Fibroblast of mammary gland (primary cell): ENCODE measurements at places on chromosomes 11 and 22.

DNA sequence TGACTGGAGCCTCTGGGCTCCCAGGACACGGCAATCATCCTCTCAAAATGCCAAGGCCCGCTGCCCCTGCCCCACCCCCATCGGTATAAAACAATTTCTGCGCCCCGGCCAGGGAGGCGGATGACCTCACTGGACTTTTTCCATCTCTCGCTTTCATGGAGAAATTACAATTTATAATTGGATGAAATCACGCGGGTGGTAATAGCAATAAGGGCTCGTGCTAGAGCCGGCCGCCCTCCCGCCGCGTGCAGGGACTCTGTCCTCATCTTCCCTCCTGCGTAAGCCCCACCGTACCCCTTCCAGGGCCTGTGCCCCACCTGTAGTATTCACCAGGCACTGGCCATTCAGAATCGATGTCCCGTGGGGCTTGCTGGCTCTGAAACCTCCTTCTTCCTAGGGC lies 64.5 kb downstream of the MACROD1 start:
- peak; percentile 13 for DNase-seq

GRCh38 chr11:79471071-79471844 lies 30.4 kb upstream of the TENM4 start:
- no peak for DNase-seq

DNA sequence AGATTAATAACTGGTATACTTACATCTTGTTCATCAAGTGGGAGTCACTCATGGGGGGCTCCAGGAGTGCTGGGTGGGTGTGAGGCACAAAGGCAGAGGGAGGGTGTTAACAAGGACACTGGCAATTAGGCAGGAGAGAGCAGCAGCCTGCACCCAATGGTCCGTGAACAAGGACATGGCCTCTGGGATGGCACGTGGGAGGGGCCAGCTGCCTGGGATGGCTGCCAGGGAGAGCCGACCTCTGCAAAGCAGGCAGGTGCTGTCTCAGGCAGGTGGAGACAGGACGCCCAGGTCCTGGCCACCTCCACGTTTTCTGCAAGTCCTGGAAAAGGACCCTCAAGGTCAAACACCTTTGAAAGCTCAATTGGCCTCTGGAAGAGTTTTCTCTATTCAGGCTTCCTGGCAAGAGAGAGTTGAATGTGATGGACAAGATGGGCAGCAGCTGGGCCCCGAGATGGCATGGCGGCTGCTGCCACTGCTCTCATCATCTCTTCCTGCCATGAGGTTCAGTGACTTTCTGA lies 257.1 kb downstream of the BUD13 start:
- no peak for DNase-seq

DNA sequence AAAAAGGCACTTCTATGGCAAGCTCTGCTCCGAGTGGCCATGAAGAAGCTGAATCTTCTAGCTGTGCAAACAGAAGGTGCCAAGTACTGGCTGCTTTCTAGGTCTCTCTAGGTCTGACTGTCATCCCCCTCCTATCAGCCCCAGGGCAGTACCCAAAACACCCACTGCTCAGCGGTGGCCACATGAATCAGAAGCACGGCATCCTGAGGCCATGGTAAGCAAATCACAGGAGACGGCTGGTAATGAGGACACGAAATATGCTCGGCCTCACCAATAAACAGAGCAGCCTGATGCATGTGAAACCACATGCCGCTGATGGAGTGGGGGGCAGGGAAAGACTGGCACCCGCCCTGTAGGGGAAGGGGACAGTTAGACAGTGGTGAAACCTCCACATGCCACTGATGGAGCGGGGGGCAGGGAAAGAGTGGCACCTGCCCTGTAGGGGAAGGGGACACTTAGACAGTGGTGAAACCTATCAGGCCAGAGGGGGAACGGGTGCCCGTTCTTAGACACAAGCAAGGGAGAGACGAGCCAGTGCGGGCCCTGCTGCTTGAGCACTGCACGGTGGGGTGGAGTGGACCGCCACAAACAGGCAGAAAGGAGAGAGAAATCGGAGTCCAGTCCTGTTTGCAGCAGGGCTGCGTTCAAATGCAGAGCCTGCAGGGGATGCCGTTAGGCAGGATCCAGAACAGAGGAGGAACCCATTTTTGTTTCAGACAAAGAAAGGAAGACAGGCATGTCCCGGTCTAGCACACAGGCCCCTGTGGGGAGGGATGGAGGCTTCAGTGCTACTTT lies 29.9 kb upstream of the MOB2 start:
- no peak for DNase-seq

- peak; percentile 41 for DNase-seq
Observed at GRCh38 chr11:58923300-58923788, 15.9 kb upstream of the GLYATL1 start.

- DNase-seq: peak; percentile 77
Observed at GRCh38 chr22:42931421-42932196, 74.5 kb upstream of the ARFGAP3 start.

- DNase-seq: no peak
Observed at GRCh38 chr11:70262951-70263350, 7.5 kb upstream of the PPFIA1 start.

- DNase-seq: no peak
Observed at GRCh38 chr11:133824593-133824992, 20.7 kb downstream of the SPATA19 start.

- DNase-seq: no peak
Observed at GRCh38 chr11:119048644-119049043, 8.4 kb downstream of the HYOU1 start.

- DNase-seq: peak; percentile 88
Observed at GRCh38 chr11:63599211-63600122, 14.8 kb downstream of the PLAAT3 start.

DNA sequence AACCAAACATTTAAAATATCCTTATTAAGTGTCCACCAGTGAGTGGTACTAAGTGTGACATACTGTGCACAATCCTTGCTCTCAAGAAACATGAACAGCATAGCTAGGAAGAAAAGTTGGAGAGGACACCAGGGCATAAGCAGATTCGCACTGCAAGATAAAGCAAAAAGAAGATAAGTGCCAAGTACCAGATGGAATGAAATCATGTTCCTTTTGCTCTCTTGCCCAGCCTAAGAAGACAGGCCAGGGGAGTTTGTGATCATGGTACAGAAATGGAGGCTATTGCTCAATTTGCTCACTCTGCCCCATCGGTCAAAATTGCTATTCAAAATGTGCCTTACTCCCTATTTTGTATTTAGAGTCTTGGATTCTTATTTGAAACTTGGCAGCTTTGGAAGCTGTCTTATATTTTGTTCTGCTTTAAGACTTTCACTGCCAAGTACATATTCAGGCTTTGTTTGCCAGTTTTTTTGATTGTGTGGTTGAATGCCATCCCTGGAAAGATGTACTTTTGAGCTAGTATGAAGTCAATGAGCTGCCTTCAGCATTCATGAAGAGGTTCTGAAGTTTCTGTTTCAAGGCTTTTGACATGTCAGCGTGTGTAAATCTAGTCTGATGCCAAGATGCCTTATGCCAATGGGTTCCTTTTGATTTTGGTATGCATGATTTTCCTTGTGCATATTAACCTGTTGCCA lies 90.3 kb downstream of the PAX6 start:
- no peak for DNase-seq

GRCh38 chr22:49014227-49015201 lies 813.2 kb downstream of the BRD1 start:
- no peak for DNase-seq

GRCh38 chr11:130616573-130616972 lies 168.1 kb downstream of the ADAMTS15 start:
- DNase-seq: no peak

DNA sequence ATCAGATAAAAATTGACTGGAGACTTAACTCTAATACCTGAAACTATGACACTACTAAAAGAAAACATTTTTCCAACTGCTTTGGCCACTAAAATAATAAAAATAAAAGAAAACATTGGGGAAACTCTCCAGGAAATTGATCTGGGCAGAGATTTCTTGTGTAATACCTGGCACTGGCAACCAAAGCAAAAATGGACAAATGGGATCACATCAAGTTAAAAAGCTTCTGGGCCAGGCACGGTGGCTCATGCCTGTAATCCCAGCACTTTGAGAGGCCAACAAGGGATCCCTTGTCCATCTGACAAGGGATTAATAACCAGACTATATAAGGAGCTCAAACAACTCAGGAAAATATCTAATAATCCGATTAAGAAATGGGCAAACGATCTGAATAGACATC lies 64.6 kb upstream of the RAB1B start:
- no peak for DNase-seq

GRCh38 chr11:85810871-85811611 lies at the start of gene SYTL2:
TSS of gene SYTL2 (minus strand) at chr11:85811141. CDS start at chr11:85757725, 53,416 bp downstream.
- DNase-seq: no peak

GRCh38 chr11:13061294-13061990 lies 52.3 kb downstream of the RASSF10 start:
- DNase-seq: peak; percentile 40

GRCh38 chr11:6799402-6799801 lies at the start of gene OR6A2:
TSS of gene OR6A2 (minus strand) at chr11:6799689. CDS start at chr11:6795708, 3,981 bp downstream.
- peak; percentile 67 for DNase-seq

- peak; percentile 93 for DNase-seq
Observed at GRCh38 chr11:44066732-44067141, 667 bp downstream of the ACCS start.

GRCh38 chr22:31046539-31047226 lies 34.4 kb upstream of the SMTN start:
- DNase-seq: peak; percentile 62

- no peak for DNase-seq
Observed at GRCh38 chr22:46355996-46356471, 20.5 kb downstream of the TRMU start.

- DNase-seq: peak; percentile 85
Observed at GRCh38 chr11:117256573-117256972, 24.1 kb downstream of the RNF214 start.

DNA sequence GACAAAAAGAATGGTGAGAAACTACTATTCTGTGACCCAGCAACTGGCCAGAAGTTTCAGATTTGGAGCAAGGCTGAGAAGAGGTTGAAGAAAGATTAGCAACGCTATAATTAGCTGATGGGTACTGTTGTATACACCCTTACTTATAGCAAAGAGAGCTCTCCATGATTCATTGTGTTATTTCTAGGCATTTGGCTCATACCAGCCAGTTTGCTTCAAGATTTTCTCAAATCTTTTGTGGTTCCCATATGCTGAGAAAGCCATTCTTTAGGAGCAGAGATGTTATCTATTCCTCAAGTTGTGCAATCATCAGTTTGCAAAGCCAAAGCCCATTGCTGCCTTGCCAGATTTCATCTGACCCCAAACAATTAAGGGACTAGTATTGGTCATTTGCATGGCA lies 179.4 kb downstream of the ETS1 start:
- peak; percentile 62 for DNase-seq

- no peak for DNase-seq
Observed at GRCh38 chr22:49514641-49515040, 313.0 kb downstream of the BRD1 start.

- no peak for DNase-seq
Observed at GRCh38 chr11:134509381-134510232, 97.6 kb upstream of the B3GAT1 start.

DNA sequence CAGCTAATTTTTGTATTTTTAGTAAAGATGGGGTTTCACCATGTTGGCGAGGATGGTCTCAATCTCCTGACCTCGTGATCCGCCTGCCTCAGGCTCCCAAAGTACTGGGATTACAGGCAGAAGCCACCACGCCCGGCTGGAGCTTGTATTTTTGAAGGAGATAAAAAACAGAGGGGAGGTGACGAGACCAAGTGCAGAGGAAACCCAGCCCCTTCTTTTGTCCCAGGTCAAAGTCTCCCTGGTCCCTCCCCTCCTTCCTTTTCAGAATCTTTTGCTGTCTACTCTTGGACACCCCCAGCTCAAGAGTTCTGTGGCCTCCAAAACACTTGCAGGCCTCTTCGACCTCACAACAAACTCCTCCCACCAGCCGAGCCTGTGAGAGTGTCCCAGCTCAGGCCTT lies 12.2 kb upstream of the TMEM184B start:
- no peak for DNase-seq

DNA sequence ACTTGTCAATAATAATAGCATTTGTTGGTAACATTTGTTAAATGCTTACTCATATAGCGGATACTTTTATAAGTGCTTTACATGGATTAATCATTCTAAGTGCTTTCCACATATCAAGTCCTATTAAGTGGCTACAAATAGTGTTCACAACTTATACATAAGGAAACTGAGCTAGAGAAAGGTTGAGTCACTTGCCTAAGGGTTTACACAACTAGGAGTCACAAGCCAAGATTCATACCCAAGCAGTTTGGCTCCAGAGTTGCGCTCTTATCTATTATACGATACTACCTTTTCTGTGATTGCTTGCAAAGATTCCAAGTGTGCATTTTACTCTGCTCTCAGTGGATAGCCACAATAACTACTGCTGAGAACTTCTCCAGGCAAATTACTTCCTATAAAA lies 215.9 kb upstream of the CCDC90B start:
- DNase-seq: peak; percentile 10

- DNase-seq: no peak
Observed at GRCh38 chr22:20989323-20990138, 7.4 kb downstream of the LZTR1 start.
